ENCODE measurements at places on chromosomes 6 and 20.

GRCh38 chr20:43514648-43514999, 7.1 kb downstream of the L3MBTL1 start:
- no peak for DNase-seq

DNA sequence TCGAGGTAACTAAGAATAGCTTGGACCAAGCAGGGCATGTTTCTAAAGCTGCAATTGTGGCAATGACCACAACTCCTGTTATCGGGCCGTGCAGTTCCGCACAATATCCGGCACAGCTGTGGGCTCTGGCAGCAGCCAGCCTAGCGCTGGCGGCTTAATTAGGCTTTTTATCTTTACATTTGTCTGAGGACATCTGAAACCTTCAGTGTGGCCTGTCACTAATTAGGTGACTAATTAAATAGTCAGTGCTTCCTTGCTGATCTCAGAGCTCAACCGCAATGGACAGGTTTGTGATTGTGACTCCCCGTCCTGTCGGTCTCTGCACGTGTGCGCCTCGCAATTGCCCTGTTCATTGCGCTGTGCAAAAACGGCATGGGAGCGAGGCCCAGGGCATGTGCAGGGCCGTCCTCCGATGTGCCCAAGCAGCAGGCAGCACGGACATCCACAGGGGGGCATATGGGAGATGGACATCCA, 134.8 kb upstream of the INSM1 start:
- DNase-seq = peak; percentile 57

DNA sequence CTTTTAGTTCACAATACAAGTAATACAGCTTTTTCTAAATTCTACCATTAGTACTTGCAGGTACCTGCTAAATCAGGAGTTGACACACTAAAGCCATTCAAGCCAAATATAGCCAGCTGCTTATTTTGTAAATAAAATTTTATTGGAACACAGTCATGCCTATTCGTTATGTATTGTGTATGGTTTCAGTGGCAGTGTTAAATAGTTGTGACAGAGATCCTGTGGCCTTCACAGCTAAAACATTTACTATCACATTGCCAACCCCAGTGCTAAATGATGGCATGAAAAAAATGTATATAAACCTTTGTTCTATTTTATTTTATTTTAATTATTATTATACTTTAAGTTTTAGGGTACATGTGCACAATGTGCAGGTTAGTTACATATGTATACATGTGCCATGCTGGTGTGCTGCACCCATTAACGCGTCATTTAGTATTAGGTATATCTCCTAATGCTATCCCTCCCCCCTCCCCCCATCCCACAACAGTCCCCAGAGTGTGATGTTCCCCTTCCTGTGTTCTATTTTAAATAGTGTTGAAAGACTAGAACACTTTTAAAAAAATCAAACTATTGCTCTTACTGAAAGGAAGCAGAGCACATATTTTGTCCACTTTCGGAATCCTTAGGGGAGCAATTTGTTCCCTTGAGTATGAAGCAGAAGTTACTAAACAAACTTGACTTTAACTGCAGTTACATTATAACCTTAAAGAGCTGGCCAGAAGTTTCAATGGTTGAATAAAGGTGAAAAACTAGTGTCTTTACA, 115.7 kb downstream of the PRIM2 start:
- no peak for DNase-seq

GRCh38 chr6:86152546-86152945, 509.9 kb upstream of the SYNCRIP start:
- no peak for DNase-seq

DNA sequence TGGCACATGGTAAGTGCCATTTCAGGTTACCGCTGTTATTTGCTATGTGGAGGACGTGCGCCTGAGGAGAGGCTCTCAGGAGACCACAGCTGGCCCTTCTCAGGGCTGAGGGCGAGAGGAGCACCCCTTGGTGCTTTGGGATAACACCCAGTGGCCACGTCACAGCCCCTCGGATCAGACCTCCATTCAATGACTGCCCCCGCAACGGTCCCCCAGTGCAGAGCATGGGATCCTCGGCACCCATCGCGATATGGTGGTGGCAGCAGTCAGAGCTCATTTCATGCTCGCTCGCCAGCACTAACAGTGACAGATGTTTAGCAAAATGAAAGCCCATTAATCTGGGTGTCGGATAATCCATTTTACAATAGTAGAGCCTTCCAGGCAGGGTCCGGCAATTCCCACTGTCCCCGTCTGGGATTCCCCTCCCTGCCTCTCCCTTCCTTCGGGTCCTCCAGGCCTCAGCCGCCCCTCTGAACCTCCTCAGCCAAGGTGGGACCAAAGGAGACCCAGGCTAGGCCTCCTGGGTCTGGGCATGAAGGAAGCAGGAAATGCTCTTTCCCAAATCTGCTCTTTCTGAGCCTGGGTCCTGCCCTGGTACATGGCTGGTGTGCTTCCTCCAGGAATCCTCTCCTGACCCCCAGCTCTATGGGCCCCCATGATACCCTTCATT, 117.1 kb downstream of the GRM4 start:
- DNase-seq = no peak

GRCh38 chr6:10861086-10861485, 20.8 kb downstream of the GCM2 start:
- DNase-seq = no peak

DNA sequence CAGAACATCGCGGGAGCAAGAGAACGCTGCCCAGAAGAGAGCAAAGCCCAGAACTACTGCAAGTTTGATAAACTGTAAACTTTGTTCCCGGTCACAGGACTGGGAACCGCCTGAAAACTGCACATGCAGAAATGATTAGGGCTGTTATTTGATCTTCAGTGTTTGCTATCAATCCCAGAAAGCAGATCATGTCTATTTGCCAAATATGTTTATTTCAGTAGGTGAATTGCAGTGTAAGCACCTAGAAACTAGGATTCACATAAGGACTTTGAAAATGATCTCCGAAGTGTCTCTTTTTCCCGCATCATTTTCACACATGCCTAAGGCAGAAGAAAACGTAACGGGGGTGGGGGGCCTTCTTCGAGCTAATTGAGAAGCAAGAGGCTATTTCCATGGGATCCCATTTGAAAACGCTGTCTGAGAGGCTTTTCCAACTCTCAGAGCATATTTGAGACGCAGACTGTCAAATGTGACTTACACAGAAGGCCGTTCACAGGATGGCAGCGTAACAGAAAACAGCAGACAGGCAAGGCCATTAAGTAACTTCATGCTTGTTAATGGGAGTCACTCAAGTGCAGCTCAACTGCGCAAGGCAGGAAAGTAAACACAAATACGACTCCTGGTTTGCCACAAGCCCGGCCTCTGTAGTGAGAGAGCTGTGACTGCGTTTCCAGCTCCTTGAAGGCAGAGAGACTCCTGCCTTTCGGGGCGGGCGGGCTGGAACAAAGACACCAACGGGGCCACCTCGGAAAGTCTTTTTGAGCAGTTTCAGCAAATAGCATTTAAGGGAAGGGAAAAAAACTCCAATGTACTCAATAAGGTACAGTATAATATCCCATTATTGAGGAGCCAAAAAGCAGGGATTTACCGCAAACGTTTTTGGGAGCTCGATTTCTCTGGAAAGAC, 144.7 kb upstream of the ZNF217 start:
- peak; percentile 87 for DNase-seq

GRCh38 chr6:27777126-27777525, 135.1 kb downstream of the OR2B2 start:
- no peak for DNase-seq

DNA sequence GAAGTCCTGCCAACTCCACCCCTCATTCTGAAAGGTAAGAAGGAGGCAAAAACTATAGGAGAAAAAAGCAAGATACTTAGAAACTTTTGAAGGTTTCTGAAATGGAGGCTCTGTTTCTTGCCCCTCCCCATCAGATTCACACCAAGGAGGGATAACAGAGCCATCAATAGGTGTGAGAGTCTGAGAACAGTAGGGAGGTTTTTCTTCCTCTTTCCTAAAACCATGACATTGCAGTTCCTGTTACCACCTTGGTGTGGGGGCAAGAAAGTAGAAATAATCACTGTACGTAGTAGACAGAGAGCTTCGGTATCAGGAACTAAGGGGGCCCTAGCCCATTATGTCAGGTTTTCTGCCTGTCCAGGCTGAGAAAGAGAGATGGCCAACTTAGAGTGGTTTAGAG, 333.3 kb upstream of the SYNCRIP start:
- DNase-seq = no peak

DNA sequence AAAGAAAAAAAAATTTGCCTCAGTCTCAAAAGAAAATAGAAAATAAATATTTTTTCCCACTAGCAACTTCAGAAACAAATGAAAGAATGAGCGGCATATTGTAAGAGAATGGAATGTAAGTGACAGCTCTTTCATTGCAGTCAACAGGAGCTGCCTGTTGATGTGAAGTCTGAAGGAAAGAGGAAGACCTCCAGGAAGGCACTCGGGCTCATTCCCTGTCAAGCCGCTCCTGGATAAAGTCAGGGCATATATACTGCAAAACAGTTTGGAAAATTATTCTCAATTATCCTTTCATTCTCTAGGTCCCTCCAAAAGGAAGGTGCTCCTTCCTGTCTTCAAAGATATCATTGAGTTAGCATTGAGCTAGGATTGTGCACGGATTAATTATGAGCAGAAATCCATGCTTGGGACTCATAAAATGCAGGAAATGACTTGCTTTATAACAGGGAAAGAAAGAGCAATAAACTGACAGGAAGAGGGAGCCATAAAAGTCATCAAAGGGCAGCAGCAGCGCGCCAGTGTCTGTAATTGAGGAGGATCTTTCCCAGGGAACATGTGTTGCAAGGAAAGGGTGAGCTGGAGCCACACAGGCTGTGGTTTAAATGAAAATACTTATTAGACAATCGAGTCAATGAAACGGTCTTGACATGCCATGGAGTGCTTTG, 218.2 kb downstream of the C6orf118 start:
- DNase-seq = no peak

DNA sequence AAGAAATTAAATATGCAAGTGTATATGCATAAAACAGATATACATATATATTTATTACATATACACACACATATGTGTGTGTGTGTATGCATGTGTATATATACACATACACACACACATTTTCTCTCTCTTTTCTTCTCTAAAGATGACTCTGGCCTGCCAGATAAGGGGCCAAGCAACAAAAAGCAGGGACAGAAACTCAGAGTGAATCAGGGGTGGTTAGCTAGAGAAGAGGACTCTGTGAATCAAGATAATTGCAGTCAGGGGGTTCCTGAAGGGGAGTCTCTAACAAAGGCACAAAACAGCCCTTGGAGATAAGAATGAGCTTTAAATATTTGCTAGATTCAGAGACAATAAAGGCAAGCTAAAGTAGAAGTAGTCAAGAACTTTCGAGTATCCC, 650.5 kb downstream of the UTRN start:
- DNase-seq = no peak

DNA sequence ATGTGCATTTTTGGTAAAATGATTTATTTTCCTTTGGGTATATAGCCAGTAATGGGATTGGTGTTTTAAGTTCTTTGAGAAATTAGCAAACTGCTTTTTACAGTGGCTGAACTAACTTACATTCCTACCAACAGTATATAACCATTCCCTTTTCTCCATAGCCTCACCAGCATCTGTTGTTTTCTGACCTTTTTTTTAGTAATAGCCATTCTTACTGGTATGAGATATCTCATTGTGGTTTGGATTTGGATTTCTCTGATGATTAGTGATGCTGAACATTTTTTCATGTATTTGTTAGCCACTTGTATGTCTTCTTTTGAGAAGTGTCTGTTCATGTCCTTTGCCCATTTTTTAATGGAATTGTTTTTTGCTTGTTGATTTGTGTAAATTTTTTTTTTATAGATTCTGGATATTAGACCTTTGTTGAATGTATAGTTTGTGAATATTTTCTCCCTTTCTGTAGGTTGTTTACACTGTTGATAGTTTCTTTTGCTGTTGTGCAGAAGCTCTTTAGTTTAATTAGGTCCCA, 42.3 kb downstream of the STK4 start:
- DNase-seq = no peak

DNA sequence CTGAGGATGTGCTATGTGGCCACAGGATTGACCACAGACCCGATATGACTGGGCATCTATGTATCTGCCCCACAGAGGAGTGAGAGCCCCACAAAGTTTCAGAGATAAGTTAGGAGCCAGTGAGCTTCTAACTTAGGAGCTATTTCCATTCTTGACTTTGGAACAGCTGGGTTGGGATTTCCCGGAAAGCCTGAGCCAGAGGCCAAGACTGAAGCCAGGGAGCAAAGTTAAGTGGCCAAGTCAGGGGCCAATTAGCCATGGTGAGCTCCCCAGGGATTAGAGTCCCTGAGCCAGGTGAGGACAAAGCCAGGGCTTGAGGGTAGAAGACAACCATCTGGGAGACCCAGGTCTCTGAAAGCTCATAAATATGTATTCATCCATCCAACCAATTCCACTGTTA, 143.6 kb downstream of the MAFB start:
- DNase-seq = no peak

DNA sequence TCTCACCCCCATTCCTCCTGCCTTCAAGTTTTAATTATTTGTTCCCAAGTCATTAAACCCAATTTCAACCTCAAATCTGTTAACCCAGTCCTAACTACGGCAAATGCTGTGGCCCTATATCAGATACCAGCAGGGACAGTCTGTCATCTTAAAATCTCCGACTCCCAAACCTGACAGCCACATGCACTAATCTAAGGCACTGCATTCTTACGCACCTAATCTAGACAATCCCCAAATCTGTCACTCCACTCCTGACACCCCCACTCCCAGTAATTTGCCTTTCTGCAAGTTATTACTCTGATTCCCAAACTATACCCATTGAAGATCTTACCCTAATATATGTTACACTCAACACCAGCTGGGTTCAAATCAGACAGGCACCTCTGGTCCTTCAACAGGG, 2.5 kb downstream of the MTCH1 start:
- no peak for DNase-seq

DNA sequence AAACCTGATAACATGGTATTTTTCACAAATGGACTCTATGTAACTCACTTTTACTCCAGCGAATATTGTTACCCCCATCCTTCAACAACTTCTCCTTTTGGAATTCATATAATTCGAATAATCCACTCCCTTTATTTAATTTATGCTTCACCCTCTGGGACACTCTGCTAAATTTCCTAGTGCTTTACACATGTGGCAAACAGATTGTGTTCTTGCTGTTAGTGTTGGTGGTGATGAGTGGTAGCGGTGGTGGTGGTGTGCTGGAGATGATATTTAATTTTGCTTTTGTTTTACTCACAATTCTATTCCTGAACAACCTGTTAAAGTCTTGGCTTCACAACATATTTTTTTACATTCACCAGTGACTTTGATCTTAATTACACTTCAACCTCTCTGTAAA, 32.8 kb downstream of the HTR1B start:
- no peak for DNase-seq
